ENCODE measurements at places on chromosomes 3 and 15.

DNA sequence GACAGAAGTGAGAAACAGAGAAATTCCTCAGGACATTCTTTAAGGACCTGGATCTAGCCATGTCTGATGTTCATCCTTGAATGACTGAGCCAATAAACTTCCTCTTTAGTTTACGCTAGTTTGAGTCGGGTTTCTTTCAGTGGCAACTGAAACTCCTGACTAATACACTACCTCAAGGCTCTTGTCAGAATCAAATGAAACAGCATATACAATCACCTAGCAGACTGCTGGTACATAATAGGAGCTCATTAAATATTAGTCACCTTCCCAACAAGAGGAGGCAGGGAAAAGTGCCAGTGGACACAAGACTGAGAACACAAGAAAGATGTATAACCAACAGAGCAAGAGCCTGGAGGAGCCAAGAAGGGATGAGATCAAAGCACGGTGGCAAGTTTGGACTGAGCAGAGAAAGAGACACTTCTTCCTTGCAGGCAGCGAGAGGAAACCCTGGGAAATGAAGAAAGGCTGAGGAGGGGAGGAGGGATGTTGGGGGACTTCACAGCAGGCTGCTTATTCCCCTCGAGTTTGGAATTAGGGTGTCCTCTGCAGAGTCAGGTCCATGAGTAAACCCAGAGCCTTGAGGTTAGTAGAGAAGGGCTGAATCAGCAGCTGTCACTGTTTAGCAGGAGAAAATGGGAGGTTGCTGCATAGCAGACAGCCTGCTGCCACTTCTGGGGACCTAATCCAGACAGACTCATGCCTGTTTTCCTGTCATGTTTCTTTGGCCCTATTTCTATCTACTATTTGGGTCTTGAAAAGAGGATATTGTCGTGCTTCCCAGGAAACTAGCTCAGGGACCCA, 73.3 kb downstream of the MRPL46 start:
- no peak for DNase-seq

- no peak for DNase-seq
These were observed 12.0 kb downstream of the EXOSC7 start for GRCh38 chr3:44988073-44988472.

GRCh38 chr15:51202783-51203182, 108.1 kb upstream of the TNFAIP8L3 start:
- no peak for DNase-seq

DNA sequence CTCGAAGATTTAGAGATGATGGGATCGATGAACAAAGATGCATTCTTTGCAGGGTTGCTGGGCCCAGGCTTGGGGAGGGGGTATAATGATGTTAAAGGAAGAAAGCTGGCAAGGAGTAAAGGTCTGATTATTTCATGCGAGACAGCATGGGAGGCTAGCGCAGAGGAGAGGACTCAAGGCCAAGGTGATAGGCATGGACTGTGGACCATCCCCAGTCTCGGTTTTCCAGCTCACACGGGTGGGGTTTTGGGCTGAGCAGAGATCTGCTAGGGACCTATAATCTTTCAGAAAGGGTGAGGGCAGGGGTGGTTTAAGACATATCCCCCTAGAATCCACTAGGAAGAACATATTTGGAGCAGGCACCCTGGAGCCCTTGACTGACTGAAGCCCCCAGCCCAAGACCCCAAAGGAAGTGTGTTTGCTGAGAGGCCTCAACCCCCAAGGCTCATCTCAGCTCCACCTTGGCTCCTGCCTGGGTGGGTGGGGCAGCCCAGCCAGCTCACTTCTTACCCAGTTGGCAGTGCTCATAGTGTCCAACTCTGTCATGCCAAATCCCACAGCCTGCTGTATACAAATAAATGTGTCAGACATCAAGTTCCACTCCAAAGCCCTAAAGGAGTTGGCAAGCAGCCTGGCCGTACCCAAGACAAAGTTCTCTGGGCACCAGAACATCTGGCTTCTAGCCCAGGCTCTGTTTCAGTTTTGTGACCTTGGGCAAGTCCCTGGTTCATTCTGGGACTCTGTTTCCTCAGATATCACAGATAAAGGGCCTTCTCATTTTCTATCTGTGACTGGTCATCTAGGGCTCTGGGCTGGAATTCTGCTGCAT, 17.9 kb downstream of the ACSBG1 start:
- DNase-seq: no peak

GRCh38 chr3:36166477-36166876, 213.8 kb upstream of the STAC start:
- no peak for DNase-seq

DNA sequence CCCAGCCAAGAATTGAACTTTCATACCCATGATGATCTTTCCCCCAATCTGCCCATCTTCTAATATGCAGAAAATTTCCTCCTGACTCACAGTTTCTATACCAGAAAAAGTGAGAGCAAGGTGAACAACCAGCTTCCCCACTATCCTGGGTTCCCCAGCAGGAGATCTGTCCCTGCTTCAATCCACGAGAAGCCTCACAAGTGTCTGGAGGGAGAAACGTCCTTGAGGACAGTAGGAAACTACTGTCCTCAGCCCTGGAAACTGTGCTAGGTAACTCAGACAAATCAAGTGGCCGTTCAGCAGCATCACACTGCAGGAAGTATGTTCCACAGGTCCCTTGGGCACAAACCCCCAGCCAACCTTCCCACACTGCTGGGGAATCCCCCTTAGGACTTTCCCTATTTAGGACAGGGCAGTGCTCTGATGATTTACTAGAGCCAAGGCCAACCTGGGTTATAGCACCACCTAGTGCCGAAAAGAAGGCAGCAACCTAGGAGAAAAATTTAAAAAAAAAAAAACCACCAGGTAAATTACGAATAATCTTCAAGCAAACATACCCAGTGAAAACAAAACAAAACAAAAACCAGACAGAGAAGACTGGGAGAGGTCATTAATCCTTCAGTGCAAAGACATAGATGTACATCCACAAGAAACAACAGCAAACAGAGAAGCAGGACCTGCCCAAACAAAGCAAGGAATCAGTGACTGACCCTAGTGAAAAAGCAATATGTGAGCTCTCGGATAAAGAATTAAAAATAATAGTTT, 36.0 kb downstream of the MORC1 start:
- no peak for DNase-seq

DNA sequence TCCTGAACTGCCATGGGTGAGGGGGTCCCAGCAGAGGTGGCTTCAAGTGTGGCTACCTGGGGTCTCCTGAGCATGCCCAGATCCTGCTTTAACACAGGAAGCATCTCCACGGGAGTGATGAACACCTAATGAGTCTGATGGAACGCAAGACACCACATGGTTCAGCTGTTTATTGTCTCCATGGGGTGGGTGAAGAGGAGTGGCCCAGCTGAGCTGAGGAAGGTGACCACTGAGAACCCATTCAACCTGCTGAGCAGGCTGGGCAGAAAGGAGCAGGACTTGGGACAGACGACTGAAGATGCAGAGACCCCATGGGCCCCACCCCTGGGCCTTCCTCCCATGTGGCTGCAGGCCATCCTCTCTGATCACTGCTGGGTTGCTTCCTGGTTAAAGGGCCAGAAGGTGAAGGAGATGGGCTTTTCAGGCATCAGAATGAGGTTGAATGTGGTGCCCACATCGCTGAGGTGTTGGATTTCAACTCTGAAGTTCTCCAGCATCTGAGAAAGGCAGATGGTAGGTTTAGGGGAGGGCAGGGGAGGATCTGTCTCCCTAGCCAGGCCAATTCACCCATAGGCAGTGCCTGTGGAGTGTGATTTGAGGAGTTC, 29.7 kb downstream of the CYP11A1 start:
- DNase-seq: no peak

GRCh38 chr15:22265056-22265945, 185.0 kb downstream of the OR4M2 start:
- no peak for DNase-seq

DNA sequence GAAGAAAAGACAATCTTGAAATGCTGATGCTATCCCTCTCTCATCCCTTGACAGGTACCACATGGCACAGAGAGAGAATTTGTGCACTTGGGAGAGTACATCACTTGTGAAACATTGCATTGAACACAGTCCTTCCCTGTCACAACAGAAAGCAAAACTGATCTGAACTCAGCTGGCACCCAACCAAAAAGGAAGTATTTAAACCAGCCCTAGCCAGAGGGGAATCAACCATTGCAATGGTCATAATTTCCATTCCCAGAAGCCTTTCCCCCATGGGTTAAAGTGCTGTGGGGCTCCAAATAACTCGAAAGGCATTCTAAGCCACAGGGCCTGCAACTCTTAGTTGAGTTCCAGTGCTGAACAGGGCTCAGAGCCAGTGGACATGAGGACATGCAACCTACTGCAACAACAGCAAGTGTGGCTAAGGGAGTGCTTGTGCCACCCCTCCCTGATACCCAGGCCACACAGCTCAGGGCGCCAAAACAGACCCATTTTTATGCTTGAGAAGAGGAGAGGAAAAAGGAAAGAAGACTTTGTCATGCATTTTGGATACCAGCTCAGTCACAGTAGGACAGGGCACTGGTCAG, 530.8 kb upstream of the BCHE start:
- DNase-seq: no peak

- no peak for DNase-seq
These were observed 8.6 kb downstream of the ZIC1 start for GRCh38 chr3:147417551-147418295.

DNA sequence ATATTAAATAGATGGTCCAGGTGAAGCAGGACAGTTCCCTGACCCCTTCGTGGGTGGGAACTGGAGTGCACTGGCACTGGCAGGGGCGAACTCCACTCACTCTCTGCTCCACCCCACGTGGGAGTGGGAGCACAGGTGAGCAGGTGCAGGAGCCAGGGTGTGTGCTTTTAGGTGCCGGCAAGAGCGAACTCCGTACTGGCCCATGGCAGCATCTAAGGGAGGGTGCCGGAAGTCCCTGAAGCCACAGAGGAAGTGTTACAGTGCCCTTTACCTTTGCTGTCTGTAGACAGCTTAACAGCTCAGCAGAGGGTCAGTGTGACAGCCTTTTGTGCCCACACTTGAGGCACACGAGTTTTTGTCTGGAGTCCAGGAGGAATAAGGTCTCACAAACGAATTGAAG, 26.7 kb upstream of the PIAS1 start:
- DNase-seq: no peak

DNA sequence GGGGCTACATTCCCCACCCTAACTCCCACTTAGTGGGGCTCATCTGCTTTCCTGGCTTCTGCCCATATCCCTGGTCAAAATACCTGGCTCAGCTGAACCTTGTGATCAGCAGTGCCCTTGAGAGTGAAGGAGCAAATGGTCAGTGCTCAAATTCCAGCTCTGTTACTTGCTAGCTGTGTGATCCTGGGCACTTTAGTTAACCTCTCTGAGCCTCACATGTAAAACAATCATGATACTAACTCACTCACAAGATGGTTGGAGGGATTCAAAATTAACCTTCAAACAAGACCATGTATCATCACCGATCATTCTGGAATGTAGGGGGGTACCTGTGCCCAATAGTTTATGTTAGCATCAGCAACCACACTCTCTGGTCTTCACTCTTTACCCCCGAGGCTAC, 325.6 kb upstream of the TLE3 start:
- DNase-seq: no peak

DNA sequence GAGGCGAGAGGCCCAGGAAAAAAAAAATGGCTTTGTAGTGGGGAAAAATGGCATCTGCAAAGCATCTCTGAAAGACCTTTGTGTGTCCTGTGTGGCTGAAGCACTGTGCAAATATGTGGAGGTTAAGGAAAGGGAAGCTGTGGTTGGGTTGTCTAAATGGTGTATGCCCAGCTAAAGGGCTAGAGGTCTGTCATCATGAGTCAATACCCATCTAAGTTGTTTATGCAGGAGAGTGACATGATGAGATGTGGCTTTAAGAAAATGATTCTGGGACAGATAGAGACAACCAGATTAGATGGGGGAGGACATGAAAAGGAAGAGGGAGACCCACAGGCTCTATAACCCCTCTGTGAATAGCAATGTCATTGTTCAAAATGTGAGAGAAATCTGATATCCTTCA, 280.7 kb downstream of the MFSD1 start:
- DNase-seq: no peak

DNA sequence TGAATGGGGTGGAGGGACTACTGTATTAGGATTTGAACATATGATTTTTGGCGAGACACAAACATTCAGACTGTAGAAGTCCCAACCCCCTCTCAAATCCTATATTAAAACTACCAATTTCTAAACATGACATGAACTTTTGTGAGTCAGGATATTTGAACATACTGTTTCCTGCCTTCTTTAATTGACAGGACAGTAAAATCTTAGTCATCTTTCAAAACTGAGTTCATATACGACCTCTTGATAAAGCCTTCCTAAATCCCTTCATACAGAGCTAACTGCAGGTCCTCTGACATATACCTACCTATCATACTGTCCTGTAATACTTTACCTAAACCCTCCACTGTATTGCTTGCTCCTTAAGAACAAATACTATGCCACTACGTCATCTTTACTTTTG, 23.5 kb downstream of the ALDH1A2 start:
- no peak for DNase-seq

DNA sequence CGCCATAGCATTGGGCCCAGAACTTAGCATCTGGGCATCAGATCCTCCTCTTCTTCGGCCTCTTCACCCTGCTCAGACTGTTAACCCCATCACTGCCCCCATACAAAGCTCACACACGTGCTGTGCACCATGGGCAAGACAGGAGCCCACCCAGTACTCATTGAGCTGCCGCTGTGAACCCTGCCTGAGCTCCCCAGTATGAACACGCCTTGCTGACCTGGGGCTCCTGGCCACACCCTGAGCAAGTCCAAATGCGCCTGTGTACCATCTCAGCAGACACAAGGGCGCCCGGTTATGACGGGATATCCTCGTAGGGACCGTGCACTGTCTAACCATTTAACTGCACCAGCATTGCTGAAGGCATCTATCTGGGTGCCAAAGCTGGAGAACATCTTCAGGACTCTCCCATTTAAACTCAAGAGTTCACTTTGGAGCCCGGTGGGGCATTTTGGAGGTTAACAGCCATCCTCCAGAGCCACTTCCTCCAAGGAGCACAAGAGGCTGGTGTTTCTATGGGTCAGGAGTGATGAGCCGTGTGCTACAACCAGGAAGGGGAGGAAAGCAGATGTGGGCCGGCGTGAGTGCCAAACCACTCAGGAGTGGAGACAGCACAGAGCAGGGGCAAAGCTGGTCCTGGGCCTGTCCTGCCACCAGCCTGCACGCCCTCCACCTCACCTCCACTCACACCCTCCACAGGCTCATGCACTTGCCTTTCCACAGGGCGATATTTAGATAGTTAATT, 12.1 kb downstream of the PRR23E start:
- DNase-seq: no peak

DNA sequence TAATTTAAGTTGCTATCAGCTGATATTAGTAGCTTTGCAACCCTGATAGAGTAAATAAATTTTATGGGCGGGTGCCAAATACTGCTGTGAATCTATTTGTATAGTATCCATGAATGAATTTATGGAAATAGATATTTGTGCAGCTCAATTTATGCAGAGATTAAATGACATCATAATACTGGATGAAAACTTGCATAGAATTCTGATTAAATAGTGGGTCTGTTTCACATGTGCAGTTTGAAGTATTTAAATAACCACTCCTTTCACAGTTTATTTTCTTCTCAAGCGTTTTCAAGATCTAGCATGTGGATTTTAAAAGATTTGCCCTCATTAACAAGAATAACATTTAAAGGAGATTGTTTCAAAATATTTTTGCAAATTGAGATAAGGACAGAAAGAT, 70.0 kb downstream of the ECT2 start:
- no peak for DNase-seq

Measured in NCI-H1417 treated with DMSO at 0.1 percent for 48 hours (cell line).